NCI-H524 treated with DMSO at 0.1 percent for 48 hours (cell line): ENCODE measurements at places on chromosomes 13 and 19.

- no peak for DNase-seq
These were observed 442 bp downstream of the ZNF420 start for GRCh38 chr19:37078717-37079032.

DNA sequence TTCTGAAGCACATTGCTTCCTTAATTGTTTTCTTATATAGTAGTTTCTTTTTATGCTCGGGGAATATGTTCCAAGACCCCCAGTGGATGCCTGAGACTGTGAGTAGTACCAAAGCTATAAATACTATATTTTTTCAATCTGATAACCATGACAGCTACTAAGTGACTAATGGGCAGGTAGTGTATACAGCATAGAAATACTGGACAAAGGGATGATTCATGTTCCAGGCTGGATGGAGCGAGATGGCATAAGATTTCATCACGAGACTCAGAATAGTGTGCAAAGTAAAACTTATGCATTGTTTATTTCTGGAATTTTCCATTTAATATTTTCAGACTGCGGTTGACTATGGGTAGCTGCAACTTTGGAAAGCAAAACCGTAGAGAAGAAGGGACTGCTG lies 47.9 kb upstream of the OLFM4 start:
- DNase-seq: no peak

- no peak for DNase-seq
These were observed 2.3 kb downstream of the KISS1R start for GRCh38 chr19:919199-920050.

DNA sequence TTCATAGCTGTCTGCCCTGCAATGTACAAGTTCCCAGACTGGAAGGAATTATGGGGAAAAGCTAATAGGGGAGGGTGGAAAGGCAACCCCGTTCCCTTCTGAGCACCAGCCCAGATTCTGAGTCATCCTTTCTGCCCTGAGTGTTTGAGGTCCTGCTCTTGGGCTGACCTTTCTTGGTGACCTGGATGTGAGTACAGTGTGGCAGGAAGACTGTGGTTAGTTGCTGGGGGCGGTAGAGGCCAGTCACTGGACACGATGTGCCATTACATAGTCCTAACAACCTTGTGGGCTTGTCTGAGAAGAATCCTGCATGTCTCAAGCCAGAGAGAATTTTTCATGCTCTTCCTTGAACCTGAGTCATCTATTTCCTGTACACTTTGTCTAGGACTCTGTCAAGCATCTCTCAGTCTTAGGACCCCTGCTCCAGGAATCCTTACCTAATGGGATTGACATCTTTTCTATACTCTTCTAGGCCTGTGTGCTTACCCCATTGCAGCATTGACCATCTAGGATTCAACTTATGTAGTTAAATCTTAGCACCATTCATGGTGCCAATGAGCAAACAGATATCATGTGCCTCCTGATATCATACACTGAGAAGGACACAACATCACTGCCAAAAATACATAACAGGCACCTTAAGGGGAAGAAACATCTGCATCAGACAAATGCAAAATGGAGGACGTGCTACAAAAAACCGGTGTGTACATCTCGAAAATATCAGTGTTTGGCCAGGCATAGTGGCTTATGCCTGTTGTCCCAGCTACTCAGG lies 8.1 kb upstream of the ANGPTL4 start:
- DNase-seq: no peak

DNA sequence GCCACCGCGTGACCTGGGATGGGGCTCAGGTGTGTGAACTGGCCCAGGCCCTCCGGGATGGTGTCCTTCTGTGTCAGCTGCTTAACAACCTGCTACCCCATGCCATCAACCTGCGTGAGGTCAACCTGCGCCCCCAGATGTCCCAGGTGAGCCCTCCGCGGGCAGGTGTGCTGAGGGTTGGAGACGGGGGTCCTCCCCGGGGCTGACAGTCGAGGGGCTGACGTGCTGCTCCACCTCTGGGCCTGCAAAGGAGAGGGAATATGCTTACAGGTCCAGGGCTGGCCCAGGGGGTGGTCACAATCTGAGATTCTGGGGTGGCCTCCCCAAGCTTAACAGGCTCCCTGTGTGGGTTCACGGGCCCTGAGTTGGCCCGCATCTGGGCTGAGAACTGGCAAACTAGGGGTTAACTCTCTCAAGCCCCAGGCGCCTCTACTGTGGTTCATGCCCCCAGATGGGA lies 386 bp downstream of the VAV1 start:
- DNase-seq: no peak

GRCh38 chr13:84823528-84823927 lies 941.3 kb upstream of the SLITRK1 start:
- DNase-seq: no peak

DNA sequence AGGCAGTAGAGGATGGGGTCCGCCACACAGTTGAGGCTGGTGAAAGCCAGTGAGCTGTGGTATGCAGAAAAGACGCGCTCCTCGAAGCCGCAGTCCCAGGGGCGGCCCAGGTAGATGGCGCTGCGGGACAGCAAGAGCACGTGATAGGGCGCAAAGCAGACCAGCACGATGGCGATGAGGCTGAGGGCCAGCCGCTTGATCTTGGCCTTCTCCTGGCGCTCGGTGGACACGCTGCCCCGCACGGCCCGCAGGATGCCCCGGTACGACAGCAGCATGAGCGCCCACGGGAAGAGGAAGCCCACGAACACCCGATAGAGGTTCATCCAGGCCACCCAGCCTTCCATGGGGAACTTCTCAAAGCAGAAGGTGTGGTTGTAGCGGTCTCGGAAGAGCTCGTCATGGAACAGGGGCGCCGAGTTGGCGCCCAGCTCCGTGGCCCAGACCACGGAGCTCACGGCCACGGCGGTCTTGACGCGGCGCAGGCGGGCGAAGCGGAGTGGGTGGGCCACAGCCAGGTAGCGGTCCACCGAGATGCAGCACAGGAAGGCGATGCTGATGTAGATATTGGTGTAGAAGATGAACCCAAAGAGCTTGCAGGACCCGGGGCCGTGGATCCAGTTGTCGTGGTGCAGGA lies 6.5 kb upstream of the OPA3 start:
- DNase-seq: no peak

DNA sequence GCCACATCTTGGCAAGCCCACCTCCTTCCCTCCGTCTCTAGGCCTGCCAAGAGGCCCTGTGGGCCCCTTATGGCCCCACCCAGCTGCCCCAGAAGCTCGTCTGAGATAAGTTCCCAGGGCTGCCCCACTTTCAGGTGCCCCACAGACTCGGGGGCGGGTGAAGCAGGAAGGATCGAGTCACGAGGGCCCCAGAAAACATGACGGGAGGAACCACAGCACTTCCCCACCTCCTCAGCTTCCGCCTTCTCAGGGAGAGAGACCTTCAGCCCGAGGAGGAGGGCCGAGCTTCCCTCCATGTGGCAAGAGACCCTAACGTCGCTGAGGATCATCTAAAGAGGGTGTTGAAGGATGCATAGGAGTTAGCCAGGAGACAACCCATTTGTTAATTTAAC lies 4.5 kb upstream of the IL12RB1 start:
- no peak for DNase-seq

- no peak for DNase-seq
These were observed 34.4 kb upstream of the ABCC4 start for GRCh38 chr13:95335667-95336066.

DNA sequence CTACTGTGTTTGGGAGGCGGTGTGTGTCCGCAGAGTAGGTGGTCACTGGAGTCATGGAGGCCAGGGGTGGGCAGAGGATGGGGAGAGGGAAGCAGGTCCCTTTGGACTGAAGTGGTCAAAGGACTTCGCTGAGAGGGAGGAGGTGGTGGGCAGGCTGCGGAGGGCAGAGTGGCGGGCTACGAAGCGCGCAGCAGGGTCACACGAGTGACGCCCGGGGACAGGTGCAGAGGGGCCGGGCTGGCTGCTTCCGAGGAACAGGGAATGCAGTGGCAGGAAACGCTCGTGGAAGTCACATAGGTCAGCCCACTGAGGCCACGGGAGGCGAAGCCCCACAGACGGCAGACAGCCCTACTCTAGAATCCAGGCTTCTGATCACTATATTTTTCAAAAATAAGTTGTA lies 111.5 kb downstream of the URI1 start:
- no peak for DNase-seq
